ENCODE measurements at places on chromosomes 16 and 17.

GRCh38 chr17:2928294-2928890 lies 132.2 kb downstream of the RAP1GAP2 start:
- no peak for DNase-seq

- DNase-seq = no peak
Measured at GRCh38 chr17:2406903-2407790, 6.3 kb upstream of the MNT start.

DNA sequence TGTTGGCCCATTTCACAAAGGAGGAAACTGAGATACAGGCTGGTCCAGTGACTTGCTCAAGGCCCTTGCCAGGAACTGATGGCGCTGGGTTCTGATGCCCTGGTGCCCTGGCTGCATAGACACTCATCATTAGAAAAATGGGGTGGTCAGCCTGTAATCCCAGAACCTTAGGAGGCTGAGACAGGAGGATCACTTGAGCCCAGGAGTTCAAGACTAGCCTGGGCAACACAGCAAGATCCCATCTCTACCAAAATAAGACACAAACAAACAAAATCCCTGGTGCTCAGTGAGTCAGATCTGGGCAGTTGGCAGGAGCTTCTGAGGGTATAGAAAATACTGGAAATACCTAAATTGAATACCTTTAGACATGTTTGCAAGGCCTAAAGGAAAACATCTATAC lies 41.1 kb upstream of the KIFC3 start:
- no peak for DNase-seq

GRCh38 chr16:10308305-10309193 lies 77.3 kb upstream of the ATF7IP2 start:
- no peak for DNase-seq

Measured in activated naive CD4-positive, alpha-beta T cell treated with anti-CD3 and anti-CD28 coated beads, Interleukin-2, amount 50 U/mL, for 72 hours (primary cell).